ENCODE measurements at places on chromosomes 12 and 14.

GRCh38 chr14:91898372-91898771, 31.0 kb upstream of the TC2N start:
- DNase-seq: no peak

GRCh38 chr12:67794161-67794560, 145.6 kb downstream of the DYRK2 start:
- DNase-seq: no peak

DNA sequence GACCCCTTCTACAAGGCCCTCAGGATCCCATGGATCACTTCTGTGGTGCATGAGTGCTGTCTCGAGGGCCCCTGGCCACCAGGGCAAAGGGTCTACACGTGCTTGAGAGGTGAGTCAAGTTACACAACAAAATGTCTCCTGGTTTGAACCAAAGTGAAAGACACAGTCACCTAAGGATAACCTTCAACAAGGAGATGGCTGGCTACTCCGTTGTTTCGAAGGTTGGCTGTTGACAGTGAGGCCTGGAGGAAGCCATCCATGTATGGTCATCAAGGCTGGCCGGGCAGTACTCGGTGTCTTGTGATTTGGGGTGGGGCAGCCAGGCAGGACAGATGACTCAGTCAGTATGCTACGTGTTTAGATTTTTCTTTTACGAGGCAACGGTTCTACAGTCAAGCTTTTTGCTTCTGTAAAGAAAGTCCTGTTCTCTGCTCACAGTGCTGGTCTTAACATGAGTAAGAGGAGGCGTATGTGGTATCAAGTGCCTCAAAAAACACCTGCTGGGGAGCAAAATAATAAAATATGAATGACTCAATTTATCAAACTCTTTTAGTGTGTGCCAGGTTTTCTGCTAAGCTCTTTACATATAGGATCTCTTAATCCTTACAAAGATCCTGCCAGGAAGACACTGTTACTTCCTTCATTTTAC, 18.0 kb upstream of the NT5DC3 start:
- no peak for DNase-seq

DNA sequence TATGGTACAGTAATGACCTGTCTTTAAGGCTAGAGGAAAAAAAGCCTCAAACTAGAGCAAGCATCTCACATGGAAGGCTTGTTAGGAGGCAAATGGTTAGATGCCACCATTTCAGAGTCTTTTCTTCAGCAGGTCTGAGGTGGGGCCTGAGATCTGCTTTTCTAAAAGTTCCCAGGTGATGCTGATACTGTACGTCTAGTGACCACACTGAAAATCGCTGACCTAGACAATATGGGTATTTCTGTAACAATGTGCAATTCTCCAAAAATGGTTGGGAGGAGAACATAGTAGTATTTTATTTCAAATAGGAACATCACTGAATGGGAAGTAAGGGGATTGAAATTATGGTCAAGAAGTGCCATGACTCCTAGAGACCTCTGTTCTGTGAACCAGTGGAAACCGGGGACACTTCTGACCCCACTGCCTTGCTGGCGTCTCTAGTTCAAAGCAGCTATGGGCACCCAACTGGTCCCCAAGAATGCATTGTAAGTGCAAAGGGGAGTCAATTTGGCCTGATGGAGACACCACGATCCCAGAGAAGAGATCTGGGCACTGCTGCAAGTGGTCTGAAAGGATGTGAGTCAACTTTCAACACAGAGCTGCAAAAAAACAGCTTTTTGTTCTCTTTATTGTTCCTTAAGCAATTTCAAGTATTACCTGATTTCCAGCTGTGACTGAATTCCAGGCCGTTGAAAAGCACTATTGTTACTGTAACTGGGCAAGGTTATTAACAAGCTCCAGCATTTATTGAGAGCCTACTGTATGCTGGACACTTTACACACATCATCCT, 54.4 kb upstream of the PLEKHG7 start:
- no peak for DNase-seq

- no peak for DNase-seq
These were observed 85.6 kb downstream of the SLC2A13 start for GRCh38 chr12:40020261-40020691.

- no peak for DNase-seq
These were observed 154.8 kb downstream of the PRKCH start for GRCh38 chr14:61476105-61476753.

DNA sequence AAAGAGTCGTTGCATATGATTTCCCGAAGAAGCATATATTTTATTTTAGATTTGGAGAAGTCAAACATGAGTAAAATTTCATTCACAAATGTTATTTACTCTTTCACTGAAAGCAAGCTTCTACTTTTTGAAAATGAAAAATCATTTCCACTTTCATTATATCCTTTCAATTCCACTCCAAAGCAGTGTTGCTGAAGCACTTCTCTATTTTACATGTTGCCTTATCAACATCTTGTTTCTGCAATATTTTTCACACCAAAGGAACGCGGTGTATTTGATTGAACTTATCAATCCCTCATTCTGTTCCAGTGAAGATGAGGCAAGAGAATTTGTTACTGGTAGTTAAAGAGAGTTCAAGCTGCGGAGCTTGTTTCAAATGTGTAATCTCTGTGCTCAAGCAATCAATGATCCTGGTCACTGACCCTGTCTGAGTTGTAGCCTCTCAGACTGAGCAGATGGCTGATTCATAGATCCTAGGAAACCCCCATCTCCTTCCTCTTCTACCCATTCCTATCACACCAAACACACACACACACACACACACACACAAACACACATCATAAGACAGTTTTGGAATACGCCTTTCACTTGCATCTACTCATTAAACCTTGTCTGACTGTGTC, 236.2 kb upstream of the FLRT2 start:
- DNase-seq: no peak

DNA sequence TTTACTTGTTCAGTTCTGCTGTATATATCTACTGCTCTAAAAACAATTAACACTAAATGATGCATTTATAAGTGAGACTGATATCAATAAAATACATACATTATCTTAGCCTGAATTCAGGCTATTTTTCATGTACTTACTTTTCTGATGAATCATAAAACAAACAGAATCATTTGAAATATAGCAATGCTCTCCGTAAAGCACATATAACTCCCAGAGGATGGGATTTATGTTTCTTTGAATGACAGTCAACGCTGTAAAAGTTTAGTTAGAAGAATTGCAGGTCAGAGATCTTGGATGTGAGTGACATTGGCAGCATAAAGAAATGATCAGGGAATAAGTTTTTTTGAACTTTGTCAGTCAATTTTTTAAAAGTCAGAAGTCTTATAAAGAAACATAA, 740.2 kb upstream of the NOVA1 start:
- no peak for DNase-seq

DNA sequence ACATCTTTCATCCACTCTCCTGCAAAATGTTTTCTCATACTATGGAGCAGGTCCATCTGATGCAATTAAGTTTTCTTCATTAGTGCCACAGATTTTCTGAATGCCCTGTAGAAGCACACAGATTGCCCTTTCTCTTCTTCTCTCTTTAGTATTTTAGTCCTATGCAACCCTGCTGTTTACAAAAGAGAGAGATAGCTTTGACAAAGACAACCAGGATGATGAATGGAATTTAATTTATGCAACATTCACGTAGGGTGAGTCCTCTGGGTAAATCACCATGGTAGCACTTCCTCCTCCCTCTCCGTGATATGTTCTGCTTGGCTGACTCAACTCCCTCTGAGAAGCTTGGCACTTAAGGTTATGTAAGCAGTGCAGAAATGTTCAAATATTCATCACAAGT, 400.9 kb upstream of the PDE3A start:
- no peak for DNase-seq

DNA sequence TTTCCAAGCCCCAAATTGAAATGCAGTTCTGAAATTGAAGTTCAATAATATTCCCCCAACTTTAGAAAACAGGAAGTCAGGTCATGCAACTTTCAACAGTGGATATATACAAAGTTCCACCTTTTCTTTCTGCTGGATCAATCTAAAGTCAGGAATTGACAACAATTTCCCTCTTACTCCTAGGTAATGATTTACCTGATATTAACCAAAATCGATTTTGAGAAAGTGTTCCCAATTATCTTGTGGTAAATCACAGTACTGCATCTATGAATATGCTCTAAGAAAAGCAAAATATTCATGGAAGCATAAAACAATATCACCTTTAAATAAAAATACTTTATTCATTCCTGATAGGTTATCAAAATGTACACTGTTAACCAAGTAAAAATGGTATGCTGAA, 28.4 kb downstream of the BDKRB1 start:
- no peak for DNase-seq

GRCh38 chr14:53786045-53786444, 170.6 kb downstream of the BMP4 start:
- DNase-seq: no peak

- no peak for DNase-seq
These were observed 11.7 kb upstream of the ITGB7 start for GRCh38 chr12:53218551-53219291.

DNA sequence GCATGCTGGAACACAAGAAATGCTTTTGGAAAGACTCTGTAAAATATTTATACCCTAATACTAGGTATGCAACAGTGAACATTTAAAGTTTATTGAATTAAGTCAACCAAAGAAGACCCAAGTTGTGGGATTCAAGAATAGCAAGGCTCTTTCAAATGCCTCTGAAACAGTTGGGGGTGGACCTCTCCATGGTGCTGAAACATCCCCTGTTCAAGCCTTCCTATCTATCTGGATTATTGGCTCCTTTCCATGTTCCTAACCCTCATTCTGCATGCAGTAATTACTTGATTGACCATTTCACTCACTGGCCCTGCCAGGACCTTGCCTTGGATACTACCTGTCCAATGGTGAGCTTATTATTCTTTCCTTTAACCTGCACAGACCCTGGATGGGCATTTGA, 349.7 kb downstream of the NRXN3 start:
- DNase-seq: no peak

GRCh38 chr12:29582146-29582545, 84.7 kb upstream of the OVCH1 start:
- no peak for DNase-seq

GRCh38 chr12:53999559-54000115, 324 bp upstream of the HOXC9 start:
- no peak for DNase-seq

DNA sequence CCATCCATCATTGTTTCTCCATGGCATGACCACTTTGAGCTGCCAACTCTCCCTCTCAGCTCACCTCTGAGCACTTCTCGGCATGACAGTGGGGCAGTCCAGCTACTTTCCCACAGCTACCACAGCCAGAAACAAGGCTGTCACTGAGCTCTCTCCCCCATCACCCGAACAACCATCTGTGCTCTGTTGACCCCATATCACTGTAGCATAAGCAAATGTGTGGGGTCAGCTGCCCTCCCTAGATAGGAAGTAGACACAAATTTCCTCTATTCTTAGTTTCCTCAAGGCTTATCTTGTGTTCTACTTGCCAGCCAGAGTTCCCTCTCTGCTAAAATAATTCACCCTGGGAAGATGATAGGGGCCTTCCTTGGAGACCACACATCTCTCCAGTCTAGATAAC, 82.6 kb upstream of the FUT8 start:
- DNase-seq: no peak

GRCh38 chr12:89185889-89186288, 166.4 kb downstream of the DUSP6 start:
- no peak for DNase-seq

GRCh38 chr12:122297494-122297893, 31.2 kb upstream of the VPS33A start:
- DNase-seq: no peak

- DNase-seq: no peak
These were observed 4.7 kb downstream of the NXPH4 start for GRCh38 chr12:57221169-57221917.

- no peak for DNase-seq
These were observed 1.9 kb upstream of the RAB35 start for GRCh38 chr12:120118321-120119061.

DNA sequence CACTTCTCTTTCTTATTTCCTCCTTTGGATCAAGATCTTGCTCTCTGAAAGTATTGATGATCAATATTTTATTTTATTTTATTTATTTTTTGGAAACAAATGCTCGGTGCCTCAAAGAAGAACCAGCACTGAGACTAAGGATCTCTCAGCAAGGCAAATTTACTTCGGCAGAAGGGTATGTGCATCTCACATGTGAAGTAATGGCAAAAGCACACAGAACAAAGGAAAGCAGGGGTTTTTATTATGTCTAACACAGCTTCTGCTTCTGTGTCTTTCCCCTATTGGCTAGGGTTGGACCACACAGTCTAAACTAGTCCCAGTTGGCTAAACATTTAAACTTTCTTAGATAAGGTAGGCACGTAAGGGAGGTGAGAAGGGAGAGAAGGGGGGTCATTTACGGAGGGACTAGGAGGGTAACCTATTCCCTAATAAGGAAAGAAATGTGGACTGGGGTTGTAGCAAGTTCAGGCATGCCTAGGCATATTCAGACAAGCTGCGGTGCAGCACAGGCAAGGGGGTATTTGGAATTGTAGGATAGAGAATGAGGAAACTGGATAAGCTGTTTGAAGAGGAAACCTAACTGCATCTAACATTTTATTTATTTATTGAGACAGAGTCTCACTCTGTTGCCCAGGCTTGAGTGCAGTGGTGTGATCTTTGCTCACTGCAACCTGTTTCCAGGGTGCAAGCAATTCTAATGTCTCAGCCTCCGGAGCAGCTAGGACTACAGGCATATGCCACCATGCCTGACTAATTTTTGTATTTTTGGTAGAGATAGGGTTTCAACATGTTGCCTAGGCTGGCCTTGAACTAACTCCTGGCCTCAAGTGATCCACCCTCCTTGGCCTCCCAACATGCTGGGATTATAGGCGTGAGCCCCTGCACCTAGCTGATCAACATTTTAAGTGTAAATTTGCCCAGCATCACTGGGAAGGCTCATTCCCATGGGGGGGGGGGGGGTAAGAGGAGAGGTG, 90.0 kb upstream of the EIF5 start:
- DNase-seq: no peak

- no peak for DNase-seq
These were observed 64.1 kb downstream of the PRICKLE1 start for GRCh38 chr12:42525444-42525843.

- DNase-seq: no peak
These were observed 18.1 kb downstream of the GPATCH2L start for GRCh38 chr14:76169776-76170175.

DNA sequence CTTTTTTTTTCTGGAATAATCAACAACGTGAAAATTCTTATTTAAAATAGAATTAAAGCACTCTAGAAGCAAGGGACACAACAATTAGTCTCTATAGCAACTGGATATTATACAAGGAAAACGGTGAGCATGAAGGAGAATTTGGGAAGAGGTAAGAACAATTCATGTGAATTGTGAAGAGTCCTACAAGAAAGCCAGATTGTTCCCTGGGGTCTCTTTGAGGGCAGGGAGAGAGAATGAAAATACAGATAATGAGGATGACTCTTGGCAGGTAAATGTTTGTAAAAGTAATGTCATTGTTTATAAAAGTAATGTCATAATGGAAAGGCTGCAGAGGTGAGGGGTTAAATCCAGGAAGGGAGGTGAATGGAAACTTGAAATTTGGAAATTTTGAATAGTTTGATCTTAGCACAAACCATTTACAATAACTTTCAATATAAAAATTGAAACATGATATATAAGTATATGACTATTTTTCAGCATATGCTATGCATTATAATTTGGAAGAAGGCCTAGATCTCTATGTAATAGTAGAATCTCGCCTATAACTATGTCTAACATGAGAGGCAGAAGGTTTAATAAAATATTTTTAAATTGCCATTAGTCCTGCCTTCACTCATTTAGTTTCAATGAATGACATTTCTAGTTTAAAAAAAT, 378.8 kb upstream of the DCN start:
- DNase-seq: no peak

Data from activated naive CD4-positive, alpha-beta T cell (primary cell).